Activated T-cell treated with anti-CD3 and anti-CD28 coated beads, Interleukin-2, amount 50 U/mL, for 1 hour (primary cell): ENCODE measurements at places on chromosomes 6 and 20.

DNA sequence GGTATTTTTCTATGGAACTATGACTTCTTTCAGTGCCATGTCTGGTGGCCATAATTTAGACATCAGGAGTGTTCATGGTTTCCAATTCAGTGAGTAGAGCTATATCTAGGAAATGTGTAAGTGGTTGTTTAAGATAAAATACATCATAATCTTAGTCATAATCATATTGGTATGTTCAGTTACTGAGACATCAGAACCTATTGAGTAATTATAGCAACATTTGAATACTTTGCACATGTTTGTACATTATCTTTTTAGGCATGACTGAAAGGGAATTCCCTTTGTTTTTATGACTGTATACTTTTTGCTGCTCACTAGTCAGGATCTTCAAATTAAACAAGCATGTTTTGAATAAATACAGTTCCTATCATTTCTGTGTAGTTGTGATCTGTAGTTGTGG is 64.0 kb downstream of the STXBP5 start:
- no peak for DNase-seq

DNA sequence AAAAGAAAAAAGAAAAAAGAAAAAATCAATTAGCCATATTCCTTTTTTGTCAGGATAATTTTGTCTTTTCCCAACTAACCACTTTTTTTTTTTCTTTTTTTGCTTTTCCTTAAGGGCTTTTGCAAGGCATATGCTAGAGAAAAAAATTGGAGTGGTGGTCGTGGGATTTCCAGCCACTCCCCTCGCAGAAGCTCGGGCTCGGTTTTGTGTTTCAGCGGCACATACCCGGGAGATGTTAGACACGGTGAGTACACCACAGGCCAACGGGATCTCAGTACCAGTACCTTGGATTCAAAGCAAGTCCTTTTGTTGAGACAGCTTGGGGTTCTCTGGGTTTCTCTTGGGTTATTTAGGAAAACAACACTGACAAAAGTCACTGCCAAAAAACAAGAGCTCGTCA is 61.2 kb upstream of the ISM1 start:
- DNase-seq = no peak

DNA sequence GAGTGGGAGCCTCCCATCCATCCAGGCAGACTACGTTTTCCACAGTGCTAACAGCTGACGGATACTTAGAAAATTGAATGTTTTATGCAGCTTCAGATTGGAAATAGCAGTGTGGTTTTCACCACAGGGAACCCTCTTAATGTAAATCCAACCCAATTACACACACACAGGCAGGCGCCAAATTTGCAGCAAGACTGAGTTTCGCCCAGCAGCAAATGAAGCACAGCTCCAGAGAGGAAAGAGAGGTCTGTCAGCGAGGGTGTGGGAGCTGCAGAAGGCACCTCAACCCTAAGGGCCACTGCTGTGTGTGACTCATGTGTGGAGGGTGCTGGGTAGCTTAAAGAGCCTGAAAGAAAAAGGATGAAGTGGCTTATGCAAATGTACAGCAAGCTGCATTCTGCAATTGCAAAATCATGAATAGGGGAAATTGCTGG is 365.7 kb downstream of the MAFB start:
- no peak for DNase-seq

GRCh38 chr20:50587291-50587961 is 77.2 kb downstream of the PTPN1 start:
- no peak for DNase-seq

DNA sequence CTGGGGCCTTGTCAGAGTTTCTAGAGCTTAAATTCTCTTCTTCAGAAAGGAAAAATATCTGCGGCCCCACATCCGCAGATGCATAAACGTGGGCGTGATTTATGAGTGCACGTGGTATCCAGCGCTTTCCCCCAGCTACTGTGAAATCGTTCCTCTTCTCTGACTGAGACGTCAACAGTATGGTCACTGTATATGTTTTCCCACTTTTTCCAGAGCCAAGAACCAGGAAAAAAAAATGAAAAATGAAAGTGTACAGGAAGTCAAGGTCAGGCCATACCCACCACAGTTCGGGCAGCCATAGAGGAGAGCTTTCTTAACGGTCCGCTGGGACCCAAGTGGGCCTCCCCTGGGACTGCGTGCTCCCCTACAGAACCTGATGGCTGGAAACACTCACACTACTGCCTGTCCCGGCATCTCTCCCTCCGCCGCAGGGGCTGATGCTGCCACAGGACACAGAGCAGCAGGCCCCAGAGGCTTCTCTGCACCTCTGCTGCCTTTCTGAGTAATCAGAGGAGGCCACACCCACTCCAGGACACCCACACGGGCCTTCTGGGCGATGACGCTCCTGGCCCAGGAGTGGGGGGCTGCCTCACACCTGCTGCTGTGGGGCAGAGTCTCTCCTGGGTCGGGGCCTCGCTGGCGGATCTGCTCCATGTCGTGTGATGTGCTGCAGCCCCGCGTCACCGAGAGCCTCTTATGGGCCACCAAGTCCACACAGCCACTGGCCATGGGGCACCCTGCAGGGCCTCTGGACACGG is 16.4 kb upstream of the STX16 start:
- DNase-seq = peak; percentile 28
